ENCODE measurements at places on chromosomes 6 and 20.

DNA sequence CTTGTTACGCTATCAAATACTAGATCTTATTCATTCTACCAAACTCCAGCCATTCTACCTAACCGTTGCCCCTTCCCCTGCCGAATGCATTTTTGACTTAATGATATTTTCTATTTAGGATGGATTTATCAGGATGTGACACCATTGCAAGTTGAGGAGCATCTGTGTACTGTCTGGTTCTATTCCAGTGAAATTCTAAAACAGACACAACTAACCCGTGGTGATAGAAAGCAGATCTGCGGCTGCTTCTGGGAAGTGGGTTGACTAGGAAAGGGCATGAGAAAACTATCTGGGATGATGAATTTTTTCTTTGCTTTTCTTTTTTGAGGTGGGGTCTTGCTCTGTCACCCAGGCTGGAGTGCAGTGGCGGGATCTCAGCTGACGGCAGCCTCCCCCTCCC, 20.7 kb upstream of the SRC start:
- DNase-seq = no peak

- no peak for DNase-seq
Measured at GRCh38 chr20:19392344-19393130, 180.1 kb downstream of the SLC24A3 start.

DNA sequence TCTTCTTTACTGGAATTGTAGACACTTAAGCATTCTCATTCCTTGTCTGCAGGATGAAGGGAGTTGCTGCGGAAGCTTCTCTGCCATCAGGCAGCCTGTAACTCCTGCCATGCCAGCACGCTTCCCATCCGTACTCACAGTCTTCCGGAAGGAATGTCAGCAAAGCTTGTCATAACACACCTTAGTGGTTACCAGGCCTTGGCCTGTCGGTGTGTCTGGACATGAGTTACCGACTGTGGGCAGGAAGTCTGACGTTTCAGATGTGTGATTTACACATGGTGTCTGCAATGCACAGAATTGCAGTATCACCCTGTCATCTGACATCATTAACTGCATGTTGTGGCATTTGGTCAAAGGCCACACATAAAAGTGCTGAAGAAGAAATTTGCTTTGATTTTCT, 102.2 kb downstream of the SLC24A3 start:
- no peak for DNase-seq

- DNase-seq = no peak
Measured at GRCh38 chr20:50842821-50843220, 48.0 kb downstream of the BCAS4 start.

GRCh38 chr20:38190936-38191371, 25.9 kb upstream of the TGM2 start:
- no peak for DNase-seq

GRCh38 chr20:53789989-53790675, 196.5 kb upstream of the ZNF217 start:
- no peak for DNase-seq

DNA sequence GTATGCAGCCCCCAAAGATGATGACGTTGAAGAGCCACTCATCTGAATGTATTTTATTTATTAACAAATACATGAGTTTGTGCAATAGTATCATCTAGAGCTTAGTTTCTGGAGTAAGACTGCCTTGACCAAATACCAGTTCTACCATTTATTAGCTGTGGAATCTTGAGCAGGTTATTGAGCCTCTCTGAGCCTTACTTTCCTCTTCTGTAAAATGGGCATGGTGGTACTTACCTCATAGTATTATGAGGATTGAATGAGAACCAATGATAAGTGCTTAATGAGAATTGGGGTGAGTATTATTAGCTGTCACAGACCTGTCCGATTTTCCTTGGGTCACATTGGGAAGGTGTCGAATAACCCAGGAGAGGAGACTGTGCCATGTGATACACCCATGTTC, 164.2 kb upstream of the RNF24 start:
- DNase-seq = no peak

GRCh38 chr6:152301021-152301764, 336.0 kb downstream of the SYNE1 start:
- no peak for DNase-seq

DNA sequence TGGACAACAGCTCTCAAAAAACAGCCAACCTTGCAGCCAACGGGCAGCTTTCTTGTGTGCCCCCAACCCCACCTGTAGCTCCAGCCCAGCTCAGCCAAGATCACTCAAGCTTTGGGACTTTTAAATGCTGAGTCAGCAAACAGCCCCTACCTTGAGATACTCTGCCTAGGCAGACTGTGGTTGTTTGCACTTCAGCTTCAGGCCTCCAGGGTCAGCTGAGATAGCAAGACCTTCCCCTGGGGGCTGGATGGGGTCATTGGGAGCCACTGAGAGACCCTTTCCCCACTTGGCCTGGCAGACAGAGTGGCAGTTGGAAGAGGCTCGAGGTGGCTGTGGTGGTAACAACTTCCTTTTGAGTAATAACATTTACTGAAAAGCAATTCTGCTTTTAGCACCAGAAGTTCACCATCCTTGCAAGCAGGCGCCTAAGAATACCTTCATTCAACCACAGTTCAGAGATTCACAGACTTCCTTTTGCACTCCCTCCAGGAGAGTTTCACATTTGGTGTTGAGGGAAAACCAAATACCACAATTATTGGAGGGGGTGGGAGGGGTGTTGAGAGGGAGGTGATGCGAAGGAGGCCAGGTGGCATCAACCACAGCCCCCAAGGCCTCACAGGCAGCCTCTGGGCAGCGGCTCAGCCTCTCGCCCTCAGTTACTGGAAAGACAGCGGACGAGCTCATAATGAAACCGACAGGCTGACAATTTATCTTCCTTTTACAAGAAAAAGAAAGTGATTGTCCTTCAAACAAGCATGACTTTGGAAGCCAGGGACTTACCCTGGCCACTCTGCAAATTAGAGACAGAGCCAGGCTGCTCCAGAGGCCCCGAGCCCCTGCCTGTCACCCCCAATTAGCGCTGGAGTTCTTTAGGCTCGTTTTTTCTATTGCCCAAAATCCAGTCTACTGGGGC, 148.1 kb downstream of the CEBPB start:
- no peak for DNase-seq

- no peak for DNase-seq
Measured at GRCh38 chr6:101582792-101583191, 189.3 kb downstream of the GRIK2 start.

DNA sequence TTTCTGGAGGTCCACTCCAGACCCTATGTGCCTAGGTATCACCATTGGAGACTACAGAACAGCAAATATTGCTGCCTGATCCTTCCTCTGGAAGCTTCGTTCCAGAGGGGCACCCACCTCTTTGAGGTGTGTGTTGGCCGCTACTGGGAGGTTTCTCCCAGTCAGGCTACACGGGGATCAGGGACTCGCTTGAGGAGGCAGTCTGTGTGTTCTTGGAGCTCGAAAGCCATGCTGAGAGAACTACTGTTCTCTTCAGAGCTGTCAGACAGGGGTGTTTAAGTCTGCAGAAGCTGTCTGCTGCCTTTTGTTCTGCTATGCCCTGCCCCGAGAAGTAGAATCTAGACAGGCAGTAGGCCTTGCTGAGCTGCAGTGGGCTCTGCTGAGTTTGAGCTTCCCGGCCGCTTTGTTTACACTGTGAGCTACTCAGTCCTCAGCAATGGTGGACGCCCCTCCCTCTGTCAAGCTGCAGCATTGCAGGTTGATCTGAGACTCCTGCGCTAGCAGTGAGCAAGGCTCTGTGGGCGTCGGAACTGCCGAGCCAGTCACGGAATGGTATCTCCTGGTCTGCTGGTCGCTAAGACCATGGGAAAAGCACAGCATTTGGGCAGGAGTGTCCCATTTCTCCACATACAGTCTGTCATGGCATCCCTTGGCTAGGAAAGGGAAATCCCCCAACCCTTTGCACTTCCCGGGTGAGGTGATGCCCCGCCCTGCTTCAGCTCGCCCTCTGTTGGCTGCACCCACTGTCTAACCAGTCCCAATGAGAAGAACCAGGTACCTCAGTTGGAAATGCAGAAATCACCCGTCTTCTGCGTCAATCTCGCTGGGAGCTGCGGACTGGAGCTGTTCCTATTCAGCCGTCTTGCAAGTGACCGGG, 32.5 kb upstream of the ASCC3 start:
- DNase-seq = no peak

GRCh38 chr6:71473926-71474325, 185.3 kb downstream of the OGFRL1 start:
- peak; percentile 31 for DNase-seq

GRCh38 chr6:157281570-157281969, 41.7 kb downstream of the TMEM242 start:
- no peak for DNase-seq

GRCh38 chr6:140956571-140957369, 1176.0 kb upstream of the GJE1 start:
- peak; percentile 51 for DNase-seq

DNA sequence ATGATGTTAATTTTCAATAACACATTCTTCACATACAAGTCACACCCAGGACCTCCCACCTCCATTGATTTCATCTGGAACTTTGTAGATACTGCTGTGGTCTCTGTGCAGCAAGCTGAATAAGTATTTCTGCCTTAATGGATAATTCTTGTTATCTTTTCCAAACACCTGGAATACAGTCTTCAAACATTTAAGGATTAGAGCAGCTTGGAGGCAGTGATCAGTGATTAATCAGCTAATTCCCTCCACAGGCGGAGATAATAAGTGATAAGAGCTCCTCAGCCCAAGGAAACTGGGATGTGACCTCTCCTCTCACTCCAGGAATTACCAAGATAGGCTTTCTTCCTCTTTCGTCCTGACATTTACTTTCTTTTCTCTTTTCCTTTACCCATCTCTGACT, 110.7 kb downstream of the FIG4 start:
- no peak for DNase-seq

GRCh38 chr6:108896111-108896661, 48.0 kb downstream of the ARMC2 start:
- peak; percentile 67 for DNase-seq

DNA sequence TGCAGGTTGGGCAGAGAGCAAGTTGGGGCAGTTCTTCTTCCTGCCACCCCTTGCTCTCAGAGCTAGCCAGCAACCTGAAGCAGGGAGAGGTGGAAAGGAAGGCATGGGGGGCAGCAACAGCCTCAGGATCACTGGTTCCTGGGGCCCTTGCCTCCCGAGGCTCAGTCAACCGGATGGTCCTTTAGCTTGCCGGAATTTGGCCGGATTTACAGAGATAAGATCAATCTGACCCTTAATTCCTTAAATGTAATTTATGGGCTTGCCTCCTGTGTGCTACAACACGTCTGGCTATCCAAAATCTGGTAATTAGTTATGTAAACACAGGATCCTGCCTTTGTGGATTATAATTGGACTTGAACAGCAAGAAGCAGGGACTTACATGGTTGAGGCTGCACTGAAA, 19.5 kb upstream of the TCP11 start:
- DNase-seq = no peak

GRCh38 chr20:9409352-9409751, 105.0 kb upstream of the LAMP5 start:
- no peak for DNase-seq

GRCh38 chr6:143449714-143450452, 612 bp downstream of the ADAT2 start:
- DNase-seq = no peak

DNA sequence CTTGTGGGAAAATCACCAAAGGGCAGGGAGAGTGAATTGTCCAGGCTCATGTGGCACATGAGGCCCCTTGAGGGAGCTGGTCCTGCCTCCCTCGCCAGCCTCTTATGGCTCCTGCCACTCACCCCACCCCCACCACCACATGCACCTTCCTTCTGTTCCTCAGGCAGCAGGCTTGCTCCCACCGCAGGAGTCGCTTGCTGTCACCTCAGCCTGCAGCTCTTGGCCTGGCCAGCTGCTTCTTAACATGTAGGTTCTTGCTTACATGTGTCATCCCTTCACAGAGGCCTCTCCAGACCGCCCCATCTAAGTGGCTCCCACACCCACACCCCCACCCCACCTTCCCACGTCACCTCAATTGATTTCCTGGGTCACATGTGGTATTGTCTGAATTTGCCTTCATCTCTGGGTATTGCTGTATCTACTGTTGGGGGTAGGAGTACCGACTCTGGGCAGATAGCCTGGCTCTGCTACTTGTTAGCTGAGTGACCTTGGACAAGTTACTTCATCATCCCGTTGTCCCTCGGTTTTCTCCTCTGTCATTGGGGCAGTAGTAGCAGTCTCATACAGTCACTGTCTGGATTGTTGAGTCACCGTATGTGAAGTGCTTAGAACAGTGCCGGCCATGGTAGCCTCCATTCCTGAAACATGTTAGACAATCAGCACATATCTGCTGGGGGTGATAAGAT, 41.7 kb downstream of the SLC9A8 start:
- DNase-seq = no peak

- no peak for DNase-seq
Measured at GRCh38 chr20:49422161-49422560, 60.3 kb downstream of the KCNB1 start.

GRCh38 chr6:143337201-143337949, 113.1 kb downstream of the ADAT2 start:
- no peak for DNase-seq

DNA sequence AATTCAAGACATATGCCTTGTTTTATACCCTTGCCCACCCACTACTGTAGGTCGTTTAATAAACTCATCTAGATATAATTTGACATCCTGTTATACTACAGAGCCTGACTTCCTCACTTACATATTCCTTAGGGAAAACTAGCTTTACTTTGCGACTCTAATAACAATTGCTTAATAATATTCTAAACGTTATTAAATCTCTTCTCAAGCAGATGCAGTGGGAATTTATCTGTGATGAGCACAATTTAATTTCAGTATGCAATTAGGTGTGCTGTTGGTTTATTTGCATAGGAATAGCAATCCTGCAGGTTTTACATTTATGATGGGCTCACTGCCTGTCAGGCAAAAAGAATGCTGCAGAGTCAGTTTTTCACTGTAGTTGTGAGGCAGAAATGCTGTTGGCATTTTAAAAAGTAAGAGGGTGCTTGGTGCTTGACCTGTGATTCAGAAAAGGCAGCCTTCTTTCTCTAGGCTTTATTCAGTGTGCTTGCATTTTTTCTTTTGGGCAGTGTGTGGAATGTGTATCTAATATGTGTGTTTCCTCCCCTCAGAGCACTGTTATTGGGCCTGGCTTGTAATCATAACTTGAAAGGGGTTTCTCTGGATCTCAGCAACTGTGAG, 152.3 kb upstream of the SCGN start:
- no peak for DNase-seq

DNA sequence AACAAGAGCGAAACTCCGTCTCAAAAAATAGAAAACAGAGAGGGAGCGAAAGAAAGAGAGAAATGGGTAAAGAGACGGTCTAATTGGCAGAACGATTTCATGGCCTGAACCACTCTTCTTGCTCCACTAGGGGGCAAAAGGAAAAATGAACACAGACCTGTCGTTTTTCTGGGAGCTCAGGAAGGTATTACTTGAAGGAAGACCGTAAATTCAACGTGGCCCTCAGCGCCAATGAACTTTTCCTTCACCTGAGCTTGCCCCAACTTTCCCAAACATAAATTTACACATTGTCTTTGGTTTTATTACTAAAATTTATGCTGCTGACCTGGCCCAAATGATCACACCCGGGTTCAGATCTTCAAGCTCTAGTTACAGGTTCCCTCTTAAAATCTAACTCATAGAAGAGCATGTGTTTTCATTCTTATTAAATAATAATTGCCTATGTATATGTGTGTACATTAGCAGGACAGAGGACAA, 67.3 kb downstream of the ATP9A start:
- no peak for DNase-seq

GRCh38 chr6:117613920-117614560, 11.7 kb upstream of the GOPC start:
- no peak for DNase-seq
